ENCODE measurements at places on chromosomes 4 and X.

DNA sequence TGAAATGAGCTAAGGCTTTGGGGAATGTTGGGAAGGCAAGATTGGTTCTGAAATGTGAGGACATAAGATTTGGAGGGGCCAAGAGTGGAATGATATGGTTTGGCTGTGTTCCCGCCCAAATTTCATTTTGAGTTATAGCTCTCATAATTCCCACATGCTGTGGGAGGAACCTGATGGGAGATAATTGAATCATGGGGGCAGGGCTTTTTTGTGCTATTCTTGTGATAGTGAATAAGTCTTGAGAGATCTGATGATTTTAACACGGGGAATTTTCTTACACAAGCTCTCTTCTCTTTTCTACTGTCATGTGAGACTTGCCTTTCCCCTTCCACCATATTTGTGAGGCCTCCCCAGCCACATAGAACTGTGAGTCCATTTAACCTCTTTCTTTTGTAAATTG lies 157.6 kb upstream of the C1QTNF7 start:
- DNase-seq = no peak

- DNase-seq = peak; percentile 64
These were observed at the start of gene GRIA2 for GRCh38 chr4:157220371-157220881. Gene GRIA2 (plus strand): TSS chr4:157220728. CDS start chr4:157221043, 315 bp downstream.

DNA sequence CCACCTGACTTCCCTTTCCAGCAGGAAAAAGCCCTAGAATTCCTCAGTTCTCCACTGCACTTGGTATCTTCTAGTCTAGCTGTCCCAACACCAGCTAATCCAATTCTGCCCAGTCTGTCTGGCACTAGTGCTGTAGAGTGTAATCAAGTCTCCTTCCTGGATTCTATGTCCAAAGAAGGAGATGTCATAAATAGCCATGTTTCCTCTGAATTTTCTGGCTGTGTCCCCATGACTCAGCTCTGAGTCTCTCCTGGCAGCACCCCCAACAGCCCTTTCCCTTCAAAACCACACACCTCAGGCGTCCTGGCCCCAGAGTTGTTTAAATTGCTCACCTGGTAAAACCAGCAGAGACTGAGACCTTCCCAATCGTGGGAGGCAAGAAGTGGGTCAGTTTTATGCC lies 197.2 kb downstream of the GRXCR1 start:
- no peak for DNase-seq

- no peak for DNase-seq
These were observed 486.7 kb upstream of the MAGEB2 start for GRCh38 chrX:29728639-29729038.

DNA sequence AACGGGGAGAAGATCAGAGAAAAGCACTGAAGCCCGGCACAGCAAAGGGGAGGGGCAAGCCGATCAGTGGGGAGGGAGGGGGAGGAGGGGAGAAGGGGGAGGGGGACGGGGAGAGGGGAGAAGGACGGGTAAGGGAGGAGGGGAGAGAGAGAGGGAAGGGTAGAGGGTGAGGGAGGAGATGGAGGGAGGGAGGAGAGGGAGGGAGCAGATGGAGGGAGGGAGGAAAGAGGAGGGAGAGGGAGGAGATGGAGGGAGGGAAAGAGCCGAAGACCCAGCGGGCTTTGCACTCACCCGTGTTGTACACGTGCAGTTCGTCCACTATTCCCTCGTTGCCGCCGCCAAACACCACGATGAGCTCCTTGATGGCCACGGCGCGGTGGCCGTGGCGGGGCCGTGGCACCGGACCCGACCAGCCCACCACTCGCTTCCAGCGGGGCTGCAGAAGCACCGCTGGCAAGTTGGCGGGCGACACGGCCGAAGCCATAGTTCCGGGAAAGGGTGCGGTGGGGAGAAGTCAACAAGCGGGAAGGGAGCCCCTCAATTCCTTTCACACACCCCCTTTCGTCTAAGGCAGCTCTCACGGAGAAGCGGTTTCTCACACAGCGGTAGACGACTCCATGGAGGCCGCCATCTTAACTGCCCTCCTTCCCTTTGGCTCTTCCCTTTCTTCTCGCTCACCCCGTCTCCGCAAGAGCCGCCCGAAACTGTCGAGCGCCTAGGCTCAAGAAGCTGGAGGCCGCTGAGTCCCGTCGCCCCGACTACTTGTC lies 1.1 kb downstream of the HCFC1 start:
- DNase-seq = no peak

DNA sequence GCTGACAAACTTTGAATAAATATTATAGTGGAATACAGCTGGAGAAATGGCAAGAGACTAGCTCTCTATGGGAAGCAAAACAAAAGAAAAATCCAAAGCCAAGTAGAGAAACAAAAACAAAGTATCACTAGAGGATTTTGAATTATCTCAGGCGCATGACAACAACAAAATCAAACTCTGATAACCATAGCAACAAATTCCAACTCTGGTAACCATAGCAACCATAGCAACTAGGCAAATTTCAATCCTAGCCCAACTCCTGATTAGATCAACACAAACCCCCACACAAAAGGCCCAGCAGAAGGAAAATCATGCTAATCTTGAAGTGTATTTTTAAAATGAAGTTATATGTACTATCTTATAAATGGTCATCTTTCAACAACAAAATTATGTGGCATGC lies 98.4 kb upstream of the MAGEE2 start:
- DNase-seq = no peak

- no peak for DNase-seq
These were observed 126.1 kb downstream of the INPP4B start for GRCh38 chr4:142719854-142720541.

DNA sequence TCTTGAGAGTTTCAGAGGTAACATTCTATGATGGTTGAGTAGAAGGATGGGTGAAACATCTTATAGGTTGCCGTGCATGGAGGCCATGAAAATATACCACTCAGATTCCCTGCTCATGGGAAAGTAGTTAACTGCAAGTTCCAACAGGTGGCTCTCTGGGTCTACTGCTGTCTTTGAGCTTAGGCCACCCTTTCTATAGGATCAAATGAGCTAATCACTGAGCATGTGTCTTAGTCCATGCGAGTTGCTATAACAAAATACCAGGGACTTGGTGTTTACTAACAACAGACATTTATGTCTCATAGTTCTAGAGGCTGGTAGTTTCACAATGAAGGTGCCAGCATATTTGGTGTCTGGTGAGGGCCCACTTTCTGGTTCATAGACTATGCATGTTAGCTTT lies 144.8 kb upstream of the UNC5C start:
- no peak for DNase-seq

DNA sequence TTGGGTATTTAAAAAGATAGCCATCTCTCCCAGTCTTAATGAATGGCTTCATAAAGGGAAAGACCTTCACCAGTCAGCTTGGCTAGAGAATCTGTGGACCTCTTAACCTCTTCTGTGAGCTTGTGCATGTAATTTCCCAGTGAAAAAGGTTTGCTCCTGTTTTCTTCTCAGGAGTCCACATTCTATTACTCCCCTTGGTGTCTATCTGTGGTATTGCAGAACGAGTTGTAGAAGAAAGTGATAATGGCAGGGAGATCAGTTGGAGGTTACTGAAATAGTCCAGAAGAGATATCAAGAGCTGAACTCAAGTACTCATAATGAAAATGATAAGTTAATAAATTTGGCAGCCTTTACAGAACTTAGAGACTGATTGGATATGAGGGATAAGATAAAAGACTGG lies 16.5 kb upstream of the VAMP7 start:
- no peak for DNase-seq

DNA sequence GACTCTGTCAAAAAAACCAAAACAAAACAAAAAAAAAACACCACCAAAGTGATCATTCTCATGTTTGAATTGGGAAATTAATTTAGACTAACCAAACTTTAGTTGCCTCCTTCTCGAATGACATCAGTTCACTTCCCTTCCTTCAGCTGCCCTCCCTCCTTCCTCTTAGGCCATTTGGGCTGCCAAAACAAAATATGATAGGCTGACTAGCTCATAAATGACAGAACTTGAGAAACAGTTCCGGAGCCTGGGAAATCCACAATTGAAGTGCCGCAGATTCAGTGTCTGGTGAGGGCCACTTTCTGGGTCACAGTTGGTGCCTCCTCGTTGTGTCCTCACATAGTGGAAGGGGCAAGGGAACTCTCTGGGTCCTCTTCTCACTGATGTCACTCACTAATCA lies 16.1 kb upstream of the WAS start:
- DNase-seq = no peak

DNA sequence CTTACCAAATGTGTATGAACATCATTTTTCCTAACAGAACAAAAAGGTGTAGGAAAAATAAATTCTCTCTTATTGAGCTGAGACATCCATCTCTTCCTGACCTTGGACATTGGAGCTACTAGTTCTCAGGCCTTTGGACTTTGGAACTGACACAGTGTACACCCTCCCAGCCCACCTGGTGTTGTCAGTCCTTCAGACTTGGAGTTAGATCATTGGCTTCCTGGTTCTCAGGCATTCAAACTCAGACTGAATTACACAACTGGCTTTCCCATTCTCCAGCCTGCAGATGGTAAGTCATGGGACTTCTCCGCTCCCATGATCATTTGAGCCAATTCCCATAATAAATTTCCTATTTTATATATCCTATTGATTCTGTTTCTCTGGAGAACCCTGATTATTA lies 84.8 kb upstream of the EDNRA start:
- no peak for DNase-seq

- DNase-seq = no peak
These were observed 102.3 kb upstream of the NUDT6 start for GRCh38 chr4:123024710-123025109.

DNA sequence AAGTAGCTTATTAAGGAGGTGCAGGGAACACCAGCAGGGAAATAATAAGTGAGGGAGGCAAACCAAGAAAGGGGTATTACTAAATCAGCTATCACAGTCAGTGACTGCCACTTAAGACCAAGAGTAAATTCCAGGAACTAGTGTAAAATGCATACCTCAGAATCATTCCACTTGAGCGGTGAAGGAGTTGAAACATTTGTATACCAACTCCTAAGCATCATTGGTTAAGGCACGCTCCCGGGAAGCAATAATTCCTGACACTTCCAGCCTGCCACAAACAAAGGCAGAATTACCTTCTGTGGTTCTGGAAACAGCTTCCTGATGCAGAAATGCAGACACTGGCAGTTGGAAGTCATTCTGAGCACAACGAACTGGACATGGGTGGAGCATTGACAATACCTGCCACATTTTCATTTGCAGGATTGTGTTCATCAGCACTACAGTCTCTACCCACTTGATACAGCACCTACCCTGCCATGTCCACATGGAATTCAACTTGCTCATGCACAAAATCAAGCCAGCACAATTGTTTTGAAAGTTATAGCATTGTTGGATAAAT lies 82.1 kb downstream of the PPP1R2C start:
- DNase-seq = no peak

- no peak for DNase-seq
These were observed 28.4 kb downstream of the GAGE1 start for GRCh38 chrX:49627086-49627777.

GRCh38 chr4:101252721-101253120 lies 94.6 kb downstream of the PPP3CA start:
- DNase-seq = no peak

DNA sequence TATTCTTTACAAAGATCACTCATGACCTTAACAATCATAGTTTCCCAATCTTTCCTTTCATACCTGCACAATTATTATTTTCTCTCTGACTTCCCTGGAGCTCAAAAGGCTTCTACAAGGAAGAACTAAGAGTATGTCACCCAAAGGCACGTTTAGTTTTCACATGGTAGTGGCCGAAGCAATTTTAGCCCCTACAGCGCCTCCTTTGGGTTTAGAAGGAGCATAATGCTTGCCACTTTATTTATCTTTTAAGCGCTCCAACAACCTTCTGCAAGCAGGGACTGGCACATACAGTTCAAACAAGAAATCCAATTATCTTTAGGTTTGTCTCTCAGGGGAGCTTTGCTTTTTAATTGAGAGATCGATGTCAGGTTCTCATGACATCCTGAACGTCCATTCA lies 42.0 kb upstream of the IGSF1 start:
- no peak for DNase-seq

DNA sequence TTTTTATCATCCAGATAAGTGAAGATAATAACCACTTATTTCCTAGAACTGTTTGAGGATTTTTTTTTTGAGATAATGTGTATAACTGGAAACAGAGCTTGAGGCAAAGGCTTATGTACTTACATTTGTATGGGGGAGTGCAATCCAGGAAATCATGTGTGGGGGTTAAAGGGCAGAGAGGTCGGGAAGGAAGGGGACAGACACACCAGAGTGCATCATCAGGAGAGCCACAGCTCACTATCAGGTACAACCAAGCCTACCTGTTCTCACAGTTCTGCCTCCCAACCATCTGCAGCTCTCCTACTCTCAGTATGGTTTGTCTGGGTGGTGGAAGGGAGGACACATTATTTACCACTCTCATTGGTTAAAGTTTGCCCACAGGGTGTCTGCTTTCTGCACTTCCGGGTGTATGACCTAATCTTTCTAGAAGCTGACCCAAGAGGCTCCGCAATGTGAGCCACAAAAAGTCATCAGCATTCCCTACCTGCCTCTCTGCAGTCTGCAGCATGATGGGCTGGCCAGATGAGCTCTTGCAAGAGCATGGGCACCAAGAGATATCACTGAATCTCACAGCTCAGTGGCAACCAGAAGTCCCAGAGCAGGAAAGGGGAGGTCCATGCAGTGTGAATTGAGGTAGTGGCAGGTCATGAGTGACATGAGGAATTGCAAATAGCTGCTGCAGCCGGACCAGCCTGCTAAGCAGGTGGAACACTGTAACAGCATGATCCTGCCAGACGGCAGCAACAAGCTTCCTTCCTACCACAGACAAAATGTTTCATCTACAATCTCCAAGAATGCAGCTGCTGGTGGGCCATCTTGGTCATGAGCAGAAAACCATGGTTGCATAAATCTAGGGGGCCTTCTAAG lies 36.9 kb upstream of the SPRY1 start:
- DNase-seq = no peak

GRCh38 chr4:150464523-150464922 lies 117.4 kb upstream of the MAB21L2 start:
- DNase-seq = no peak

GRCh38 chr4:173386751-173387150 lies 12.2 kb downstream of the SCRG1 start:
- DNase-seq = no peak

DNA sequence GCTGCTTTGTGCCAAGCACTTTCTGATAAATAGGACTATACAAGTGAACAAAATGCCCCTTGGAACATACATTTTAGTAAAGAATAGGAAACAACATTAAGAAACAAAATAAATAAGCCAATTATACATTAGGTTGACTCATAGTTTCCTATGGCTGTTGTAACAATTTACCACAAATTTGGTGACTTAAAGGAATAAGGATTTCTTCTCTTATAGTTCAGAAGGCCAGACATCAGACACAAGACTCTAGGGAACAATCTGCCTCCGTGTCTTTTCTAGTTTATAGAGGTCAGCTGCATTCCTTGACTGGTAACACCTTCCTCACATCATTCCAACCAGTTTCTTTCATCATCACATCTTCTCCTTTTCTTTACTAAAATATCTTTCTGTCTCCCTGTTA lies 235.9 kb upstream of the PCDH18 start:
- DNase-seq = no peak

- no peak for DNase-seq
These were observed 18.6 kb upstream of the CPE start for GRCh38 chr4:165360041-165360695.

GRCh38 chrX:101078716-101079598 lies at the start of gene TMEM35A:
Gene TMEM35A (plus strand): TSS chrX:101078879. CDS start chrX:101079003, 124 bp downstream.
- no peak for DNase-seq

DNA sequence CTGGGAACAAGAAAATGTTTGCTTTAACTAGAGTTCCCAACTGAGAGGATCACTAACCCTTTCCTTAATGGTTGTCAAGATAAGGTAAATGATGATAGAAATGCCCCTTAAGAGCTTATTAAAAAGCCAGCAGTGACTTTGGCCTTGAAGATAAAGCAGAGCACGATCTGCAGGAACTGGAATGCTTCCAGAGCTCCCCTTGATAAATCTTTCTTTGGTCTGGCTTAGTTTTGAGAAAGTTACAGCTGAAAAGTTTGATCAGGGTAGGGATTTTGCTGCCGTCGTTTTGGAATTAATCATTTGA lies 64.0 kb downstream of the PTTG2 start:
- DNase-seq = no peak
